Stimulated activated CD4-positive, alpha-beta T cell treated with anti-CD3 and anti-CD28 coated beads, Interleukin-12 subunit alpha, Interleukin-12 subunit beta, amount 100 ng/mL, for 24 hours (primary cell): ENCODE measurements at places on chromosomes 6 and 20.

DNA sequence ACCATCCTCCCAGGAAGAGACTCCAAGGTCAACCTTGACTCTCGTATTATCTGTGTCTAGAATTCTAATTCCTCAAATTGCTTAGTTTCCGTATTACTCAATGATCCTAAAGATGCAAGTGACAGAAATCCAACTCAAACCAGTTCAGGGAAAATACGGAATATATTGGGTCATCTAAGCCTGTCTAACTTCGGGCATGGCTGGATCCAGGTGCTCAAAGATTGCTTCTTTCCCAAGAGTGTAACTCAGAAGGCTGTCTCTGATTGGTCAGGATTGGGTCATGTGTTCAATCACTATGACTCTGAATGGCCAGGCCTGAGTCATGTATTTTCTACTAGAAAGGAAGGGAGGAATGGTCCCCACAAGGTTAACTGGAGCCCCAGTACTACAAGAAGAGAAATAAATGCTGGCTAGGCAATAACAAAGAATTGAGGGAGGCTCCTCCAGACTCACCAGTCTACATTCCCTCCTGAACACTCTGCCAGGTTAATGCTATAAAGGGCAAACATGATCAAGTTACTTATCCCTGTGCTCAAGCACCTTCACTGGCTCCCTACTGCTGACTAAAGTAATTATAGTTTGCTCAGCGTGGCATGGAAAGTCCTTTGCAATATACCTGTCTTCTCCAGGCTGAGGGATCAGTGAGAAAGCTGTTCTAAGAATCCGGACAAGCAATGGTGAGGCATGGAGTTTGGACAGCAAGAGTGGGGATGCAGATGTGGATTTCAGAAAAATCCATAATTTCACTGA lies 15.4 kb upstream of the PREX1 start:
- DNase-seq = no peak

DNA sequence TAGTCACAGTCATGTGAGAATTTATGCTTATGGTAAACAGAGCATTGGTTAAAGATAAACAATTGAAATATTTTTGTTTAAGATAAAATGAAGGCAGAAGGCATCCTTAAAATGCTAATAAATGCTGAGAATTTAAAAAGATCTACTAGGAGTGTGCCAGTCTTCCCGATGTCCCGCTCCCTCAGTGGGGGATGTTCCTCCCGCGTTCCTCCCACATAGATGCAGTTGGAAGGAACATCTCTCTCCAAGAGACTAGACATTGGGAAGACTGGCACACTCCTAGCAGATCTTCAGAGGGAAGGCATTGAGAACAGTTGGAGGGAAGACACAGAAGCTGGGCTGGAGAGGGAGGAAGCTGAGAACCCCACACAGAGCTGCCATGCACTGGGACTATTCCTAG lies 203.3 kb downstream of the EDN1 start:
- DNase-seq = no peak

- DNase-seq = no peak
Observed at GRCh38 chr6:113203715-113204110, 653.4 kb upstream of the MARCKS start.

DNA sequence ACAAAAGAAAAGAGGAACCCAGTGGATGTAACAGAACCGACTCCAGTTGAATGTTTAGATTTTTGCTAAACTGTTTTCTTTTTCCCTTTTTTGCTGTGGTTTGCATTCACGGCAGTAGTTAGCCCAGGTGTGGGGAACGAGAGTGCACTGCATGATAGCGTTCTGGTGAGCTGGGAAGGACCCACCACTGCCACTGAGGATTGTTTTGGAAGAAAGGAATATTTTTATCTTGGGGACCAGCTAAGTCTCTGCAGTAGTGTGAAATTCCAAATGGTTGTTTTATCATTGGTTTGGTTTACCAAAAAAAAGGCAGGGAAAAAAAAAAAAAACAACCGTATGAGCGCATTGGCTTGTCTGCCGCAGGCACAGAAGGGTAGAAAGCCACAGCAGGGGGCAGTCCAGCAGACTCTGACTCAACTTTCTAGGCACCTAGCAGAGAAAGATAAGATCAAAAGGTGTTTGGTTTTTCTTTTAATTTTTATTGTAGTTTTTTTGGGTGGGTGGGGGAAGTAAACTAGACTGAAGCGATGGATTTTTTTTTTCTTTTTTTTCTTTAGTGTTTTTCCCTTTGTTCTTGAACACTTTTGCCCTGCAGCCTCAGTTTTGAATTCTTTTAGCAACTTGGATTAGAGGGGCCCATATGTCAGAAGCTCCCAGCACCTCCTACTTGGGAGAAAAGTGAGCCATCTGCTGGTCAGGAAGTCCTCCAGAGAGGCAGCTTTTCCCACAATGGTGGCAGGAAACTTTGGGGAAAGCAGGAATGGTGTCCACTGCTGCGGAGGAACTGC lies 13.5 kb upstream of the RAB5IF start:
- no peak for DNase-seq

GRCh38 chr6:157710604-157711003 lies 112.4 kb upstream of the SNX9 start:
- DNase-seq = no peak

GRCh38 chr20:62400021-62400420 lies 7.1 kb downstream of the CABLES2 start:
- DNase-seq = no peak

DNA sequence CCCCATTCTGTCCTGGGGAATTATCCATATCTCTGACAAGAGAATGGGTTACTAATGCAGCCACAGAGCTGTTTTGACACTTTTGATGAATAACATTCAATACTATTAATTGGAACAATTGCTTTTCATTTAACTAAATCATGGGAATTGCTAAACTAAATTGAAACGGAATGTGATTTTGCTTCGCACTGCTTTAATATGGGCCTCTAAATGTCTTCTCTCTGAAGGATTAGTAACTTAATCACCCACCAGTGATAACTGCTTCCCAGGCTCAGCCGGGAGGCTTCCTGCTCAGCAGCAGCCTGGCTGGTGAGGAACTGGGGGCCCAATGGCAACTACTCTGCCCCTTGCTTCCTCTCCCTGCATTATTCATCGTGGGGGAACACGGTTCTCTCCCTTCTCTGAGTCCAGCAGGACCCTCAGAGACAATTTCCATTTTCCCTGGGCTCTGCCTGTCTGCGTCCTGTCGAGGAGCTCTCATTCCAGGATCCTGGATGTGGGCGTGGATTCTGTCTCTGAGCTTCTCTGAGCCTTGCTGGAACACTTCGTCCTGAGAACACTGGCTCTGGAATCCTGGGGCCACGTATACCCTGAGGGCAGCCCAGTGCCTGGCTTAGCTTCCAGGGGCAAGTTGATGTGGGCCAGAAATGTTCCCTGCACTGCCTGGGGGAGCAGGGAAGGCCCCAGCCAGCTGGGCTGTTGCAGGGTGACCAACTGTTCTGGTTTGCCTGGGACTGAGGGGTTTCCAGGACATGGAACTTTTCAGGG lies 308.9 kb downstream of the DHX35 start:
- no peak for DNase-seq
